Spleen (tissue), 13 donors: ENCODE measurements at places on chromosomes 3 and 15. TPM values are rescaled to one million over a fixed set of nuclear protein-coding genes. Genes with fewer than 3 reads are reported as not detected.

The SELENOK gene
- polyA plus RNA-seq, result 53.4 TPM

The GHRL gene
- polyA plus RNA-seq, result 6.6 TPM

DNA sequence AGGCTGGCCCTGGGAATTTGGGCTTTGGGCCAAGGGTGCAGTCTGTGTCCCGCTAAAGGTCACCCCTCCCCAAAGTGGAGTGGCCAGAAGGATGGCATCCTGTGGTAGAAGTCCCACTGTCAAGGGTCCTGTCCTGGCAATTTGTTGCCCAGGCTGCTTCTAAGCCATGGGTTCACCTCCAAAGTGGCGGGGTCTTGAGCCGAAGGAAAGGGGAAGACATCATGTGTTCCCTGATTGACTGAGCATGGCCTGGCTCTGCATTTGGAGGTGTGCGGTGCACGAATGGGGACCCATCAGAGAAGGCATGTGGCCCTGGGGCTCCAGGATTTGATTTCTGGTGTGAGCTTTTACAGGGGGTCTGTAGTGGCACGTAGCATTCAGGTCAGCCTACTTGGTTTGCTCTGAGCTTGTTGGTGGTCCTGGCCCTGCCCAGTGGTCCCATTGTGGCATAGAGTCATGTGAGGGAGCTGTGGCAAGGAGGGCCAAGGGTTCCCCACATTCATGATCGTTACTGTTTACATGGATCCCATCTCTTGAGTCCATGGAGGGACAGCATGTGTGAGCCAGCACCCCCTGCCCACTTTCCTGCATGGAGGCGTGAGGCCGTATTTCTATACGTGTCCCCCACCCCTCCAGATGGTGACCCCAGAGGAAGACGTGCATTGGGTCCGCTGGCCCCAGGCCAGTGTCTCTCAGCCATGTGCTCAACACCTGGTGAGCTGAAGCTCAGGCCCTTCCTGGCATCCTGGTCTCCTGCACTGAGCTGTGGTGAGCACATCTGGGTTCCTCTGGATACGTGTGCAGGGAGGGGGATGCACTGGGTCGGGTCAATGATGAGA, 225.1 kb downstream of the SNRPN start:
- DNase-seq, result peak; percentile 51

DNA sequence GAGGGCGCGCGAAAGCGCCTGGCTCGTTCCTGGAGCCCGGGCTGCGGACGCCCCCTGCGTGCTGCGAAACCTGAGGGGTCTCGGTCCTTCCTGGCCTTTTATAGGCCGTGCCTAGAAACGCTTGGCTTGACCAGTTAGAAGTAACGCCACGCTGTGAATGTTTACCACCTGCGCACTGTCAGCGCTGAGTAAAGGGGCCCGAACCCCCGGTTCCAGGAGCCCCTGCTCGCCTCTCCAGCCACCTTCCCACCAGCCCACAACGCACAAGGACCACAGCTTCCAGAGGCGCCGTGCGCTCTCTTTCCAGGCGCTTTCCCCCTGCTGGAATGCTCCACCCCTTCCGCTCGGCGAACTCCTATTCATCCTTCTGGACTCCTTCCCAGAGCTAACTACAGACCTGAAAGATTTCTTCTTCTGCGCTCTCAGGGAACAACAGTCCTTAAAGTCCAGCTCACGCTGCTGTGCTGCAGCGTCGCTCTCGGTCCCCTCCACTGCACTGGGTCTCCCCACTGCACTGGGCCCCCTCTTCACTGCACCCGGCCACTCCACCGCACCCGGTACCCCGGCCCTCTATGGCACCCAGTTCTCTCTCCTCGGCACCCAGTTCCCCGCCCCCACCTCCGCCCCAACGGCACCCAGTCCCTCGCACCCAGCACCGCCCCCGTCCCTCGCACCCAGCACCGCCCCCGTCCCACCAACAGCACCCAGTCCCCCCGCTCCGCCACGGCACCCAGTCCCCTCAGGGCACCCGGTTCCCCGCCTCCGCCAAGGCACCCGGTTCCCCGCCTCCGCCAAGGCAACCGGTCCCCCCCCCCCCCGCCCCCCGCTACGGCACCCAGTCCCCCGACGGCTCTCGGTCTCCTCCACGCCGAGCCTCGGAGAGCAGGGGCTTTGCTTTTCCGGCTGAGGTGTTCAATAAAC, 69.8 kb downstream of the SQOR start:
- peak; percentile 78 for DNase-seq

DNA sequence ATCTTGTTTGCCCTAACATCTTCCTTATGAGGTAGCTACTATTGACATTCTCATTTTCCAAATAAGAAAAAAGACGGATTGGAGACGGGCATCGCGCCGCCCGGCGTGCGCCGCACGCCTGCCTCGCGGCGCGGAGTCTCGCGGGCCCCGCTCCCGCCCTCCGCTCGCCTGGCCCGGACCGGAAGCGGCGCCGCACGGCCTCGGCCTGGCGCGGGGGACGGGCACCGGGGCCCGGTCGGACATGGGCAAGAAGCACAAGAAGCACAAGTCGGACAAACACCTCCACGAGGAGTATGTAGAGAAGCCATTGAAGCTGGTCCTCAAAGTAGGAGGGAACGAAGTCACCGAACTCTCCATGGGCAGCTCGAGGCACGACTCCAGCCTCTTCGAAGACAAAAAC, 112.0 kb downstream of the IL12A start:
- DNase-seq, result no peak

DNA sequence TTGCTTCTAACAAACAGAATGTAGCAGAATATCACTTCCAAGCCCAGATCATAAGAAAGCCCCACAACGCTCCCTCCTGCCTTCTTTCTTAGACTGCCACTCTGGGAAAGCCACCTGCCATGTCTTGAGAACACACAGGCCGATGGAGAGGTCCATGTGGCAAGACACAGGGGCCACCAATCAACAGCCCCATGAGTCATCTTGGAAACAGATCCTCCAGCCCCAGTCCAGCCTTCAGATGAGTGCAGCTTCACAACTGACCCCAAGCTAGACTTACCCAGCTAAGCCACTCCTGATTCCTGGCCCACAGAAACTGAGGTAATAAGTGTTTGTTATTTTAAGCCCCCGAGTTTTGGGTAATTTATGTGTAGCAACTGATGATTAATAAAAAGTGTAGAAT, 39.7 kb downstream of the PTH1R start:
- DNase-seq, result peak; percentile 31

DNA sequence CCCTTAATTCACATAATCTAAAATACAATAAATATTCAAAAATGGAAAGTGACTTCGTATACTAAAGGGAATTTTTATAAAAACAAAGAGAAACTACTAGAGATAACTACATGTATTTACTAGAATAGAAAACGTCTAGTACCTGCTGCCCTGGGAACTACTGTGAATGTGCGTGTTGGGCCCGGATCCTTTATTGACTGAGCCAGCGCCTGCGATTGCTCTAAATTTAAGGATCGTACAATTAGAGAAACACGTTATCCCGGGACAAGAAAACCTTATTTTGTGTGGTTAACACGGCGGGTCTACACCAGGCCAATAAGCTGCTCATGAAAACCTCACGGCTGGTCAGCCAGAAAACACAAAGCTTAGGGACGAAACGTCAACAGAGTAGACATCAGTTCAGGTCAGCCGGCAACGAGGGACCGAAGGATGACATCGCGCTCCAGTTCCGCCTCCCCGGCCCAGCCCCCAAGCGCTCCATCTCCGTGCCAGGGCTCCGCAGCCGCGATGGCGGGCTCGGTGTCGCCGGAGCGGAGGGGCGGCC, 555 bp downstream of the TM2D3 start:
- DNase-seq, result no peak

DNA sequence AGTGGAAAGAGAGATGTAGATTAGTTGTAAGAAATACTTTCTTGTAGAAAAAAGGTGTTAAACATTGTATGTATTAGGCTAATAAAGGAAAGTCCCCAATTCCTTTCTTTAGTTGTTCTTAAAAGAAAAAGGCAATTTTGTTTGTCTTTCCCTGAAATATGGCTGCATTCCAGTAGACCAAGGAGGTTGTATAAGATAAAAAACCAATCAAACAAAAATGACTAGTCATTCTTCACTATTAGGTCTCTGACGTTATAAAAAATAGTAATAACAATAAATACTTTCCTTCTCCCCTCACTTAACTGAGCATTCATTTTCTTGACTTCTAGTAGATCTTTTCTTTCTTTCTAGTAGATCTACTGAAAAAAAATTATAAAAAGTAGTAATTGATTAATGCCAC, 8.6 kb upstream of the PPM1L start:
- no peak for DNase-seq

- DNase-seq, result no peak
Observed at GRCh38 chr15:78976691-78977090, 31.8 kb upstream of the CTSH start.

The SPSB4 gene
- polyA plus RNA-seq, result 0.87 TPM

The LRRC34 gene
- polyA plus RNA-seq, result 4.6 TPM

DNA sequence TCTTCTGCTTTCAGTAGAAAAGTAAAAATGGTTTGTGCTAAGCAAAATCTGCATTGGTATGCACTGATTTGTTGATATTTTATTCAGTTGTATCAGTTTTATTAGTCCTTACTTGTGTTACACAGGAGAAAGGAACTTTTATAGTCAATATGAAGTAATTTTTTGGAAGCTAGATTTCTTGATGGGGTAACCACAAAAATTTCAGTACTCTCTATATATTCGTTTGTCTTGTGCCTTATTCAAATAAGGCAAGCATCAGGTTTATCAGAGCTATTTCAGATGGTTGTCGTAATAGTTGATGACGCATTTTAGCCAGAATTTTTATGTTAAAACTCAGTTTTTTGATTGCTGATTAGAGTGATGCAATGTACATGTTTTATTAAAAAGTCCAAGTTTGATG, 50.7 kb upstream of the NIPA1 start:
- no peak for DNase-seq

The SYNPR gene
- polyA plus RNA-seq, result not detected

- no peak for DNase-seq
Observed at GRCh38 chr3:125440970-125441369, 65.8 kb upstream of the ZNF148 start.

The PLOD2 gene
- polyA plus RNA-seq, result 4.9 TPM

DNA sequence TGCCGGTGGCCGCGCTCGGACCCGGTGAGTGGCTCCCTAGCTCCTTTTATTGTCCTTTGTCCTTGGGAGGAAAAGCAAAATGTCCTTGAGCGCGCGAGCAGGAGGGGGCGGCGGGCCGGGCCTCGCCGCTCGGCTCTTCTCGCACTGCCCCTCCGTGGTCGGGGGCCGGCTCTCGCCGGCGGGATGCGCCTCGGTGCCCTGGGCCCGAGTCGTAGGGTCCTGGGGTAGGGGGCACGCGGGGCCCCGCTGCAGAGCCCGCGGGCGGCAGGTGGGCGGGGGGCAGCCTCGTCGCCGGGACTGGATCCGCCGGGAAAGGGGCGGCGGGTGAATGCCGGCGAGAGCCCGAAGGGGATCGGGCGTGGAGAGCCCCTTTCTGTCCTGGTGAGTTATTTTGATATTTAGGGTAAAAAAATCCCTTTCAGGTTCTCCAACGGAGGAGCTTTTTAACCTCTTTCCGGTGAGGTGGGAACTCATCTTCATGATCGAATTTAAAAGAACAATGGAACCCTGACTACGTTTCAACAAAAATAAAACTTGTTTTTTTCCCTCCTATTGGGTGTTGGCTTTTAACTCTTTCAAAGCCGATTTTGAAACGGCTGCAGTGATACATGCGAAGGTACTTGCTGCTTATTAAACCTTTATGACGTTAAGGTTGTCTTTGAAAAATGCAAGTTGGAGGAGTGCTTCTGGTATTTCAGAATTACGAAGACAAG, 16.8 kb upstream of the CHD2 start:
- DNase-seq, result peak; percentile 91

DNA sequence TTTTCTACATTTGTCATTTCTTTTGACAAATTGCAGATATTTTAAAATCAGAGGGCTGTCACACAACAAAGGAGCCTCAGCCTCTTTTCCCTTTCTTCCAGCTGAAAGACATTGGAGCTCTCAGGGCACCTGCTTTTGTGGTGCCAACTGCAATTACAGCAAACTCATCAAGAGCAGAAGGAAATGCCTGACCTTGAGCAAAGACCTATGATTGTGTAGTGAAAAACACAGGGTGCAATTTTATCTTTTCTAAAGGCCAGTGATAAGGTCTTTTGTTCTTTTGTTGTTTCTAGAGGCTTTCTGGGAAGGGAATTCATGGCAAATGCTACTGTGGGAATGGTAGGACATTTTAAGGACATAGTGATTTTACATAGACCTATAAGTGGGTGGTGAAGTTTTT, 214.3 kb downstream of the OXSM start:
- no peak for DNase-seq

DNA sequence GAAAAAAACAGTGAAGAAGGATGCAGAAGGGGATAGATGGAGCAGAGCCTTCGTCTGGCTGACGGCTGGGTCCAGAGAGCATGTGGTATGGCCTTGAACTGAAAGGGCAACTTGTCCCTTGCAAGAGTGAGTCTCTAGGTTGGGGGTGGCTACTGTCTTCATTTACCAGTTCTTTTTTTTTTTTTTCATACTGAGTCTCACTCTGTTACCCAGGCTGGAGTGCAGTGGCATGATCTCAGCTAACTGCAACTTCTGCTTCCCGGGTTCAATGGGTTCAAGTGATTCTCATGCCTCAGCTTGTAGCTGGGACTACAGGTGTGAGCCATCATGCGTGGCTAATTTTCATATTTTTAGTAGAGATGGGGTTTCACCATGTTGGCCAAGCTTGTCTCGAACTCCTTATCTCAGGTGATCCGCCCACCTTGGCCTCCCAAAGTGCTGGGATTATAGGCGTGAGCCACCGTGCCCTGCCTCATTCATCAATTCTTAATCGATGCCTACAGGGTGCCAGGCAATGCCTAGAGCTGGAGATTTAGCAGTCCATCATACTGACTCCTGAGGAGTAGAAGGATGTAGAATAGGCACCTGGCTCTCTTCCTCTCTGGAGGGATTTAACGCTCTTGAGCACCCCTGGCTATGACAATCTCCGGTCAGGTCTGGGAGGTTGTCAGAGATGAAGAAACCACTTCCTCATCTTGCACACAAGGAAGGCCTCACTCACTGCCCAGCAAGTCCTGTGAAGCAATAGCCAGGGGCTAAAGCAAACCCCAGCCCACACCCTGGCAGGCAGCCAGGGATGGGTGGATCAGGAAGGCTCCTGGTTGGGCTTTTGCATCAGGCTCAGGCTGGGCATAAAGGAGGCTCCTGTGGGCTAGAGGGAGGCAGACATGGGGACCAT, at the start of gene CAMP:
CAMP (plus strand) TSS at position 880 of the 898 bp plus-strand sequence; CDS start at position 897, 17 bp downstream.
- peak; percentile 94 for DNase-seq

The GPR62 gene
- polyA plus RNA-seq, result 0.06 TPM

The CFAP161 gene
- 0.11 TPM for polyA plus RNA-seq

DNA sequence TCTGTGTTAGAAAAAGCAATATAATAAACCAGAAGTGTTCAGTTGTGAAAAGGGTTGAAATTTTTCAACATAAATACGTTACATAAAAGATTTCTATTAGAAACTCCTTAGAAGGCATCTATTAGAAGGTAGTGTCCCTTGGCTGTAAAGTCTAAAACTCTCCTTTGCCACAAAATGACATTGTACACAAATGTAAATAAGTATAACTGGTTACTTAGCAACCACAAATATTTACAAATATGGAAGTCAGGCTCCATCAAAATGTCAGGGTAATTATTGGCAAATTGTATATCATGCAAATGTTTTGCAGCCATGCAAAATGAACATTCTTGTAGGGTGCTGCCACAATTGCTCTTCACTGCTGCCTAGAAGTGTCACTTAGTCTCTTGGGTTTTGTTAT, 419.1 kb upstream of the CDIN1 start:
- no peak for DNase-seq

The MYLK gene
- 11.1 TPM for polyA plus RNA-seq

The TRIM42 gene
- polyA plus RNA-seq, result not detected

The PCSK6 gene
- polyA plus RNA-seq, result 39.8 TPM

GRCh38 chr3:67650084-67650483, 4.3 kb downstream of the SUCLG2 start:
- no peak for DNase-seq
